Fibroblast of villous mesenchyme (primary cell): ENCODE measurements at places on chromosomes 1 and 21.

GRCh38 chr21:25573409-25574206, 33.7 kb downstream of the MRPL39 start:
- DNase-seq: peak; percentile 84

GRCh38 chr1:201905234-201905890, 16.7 kb downstream of the SHISA4 start:
- DNase-seq: no peak

GRCh38 chr1:156121457-156121856, 6.9 kb downstream of the LMNA start:
- no peak for DNase-seq

- no peak for DNase-seq
Observed at GRCh38 chr1:62424411-62424810, 12.4 kb upstream of the USP1 start.

DNA sequence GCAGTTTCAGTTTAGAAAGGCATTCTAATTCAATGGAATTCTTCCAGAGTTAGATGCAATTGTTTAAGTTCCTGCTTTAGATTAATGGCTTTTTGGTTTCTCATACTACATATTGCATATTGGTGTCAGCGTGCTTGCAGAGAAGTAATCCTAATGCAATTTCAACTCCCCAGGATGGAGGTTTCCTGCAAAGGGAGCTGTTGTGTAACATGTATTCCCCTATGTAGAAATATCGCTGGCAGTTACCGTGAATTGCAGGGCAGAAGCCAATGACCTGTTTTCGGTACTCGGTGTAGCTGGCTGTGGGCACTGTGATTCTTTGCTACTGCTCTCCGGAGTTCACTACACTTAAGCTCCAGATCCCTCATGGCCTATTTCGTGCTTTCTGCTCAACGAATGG, 256.1 kb upstream of the PTBP2 start:
- DNase-seq: no peak

DNA sequence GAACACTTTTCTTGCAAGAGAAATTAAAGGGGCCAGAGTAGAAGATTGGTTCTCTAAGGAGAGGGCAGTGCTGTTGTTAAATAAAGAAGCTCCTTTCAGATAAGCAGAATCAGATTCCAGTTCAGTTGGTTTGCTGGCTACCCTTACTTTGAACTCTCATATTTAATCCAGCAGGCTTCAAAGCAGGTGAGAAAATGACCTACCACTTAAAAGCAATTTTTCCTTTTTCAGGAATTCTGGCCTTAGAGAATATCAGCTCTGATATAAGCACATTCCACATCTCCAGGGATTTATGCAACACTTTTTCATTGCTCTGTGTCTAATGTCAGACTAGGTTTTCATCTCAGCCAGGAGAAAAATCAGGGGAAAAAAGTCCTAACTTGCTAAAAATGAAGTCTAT, 28.7 kb downstream of the WNT2B start:
- DNase-seq: no peak

DNA sequence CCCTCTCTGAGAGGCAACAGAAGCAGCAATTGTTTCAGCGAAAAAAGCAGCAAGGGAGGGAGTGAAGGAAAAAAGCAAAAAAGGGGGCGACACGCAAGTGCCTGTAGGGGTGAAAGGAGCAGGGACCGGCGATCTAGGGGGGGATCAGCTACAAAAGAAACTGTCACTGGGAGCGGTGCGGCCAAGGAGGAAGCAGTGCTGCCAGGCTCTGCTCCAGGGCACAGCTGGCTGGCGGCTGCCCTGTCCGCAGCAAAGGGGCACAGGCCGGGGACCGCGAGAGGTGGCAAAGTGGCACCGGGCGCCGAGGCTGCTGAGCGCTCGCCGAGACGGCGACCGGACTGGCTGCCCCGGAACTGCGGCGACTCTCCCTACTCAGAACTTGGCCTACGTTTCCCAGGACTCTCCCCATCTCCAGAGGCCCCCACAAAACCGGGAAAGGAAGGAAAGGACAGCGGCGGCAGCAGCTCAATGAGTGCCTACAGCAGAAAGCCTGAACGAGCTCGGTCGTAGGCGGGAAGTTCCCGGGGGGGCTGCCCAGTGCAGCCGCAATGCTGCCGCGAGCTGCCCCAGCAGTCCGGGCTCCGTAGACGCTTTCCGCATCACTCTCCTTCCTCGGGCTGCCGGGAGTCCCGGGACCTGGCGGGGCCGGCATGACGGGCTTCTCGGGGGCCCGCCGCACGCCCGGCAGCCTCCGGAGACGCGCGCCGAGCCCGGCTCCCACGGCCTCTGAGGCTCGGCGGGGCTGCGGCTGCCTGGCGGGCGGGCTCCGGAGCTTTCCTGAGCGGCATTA, 1.0 kb upstream of the CDKN2C start:
- peak; percentile 32 for DNase-seq

- peak; percentile 36 for DNase-seq
Observed at GRCh38 chr1:158186180-158186579, 5.5 kb downstream of the CD1D start.

- DNase-seq: peak; percentile 53
Observed at GRCh38 chr1:229229721-229230139, 41.2 kb upstream of the RAB4A start.

DNA sequence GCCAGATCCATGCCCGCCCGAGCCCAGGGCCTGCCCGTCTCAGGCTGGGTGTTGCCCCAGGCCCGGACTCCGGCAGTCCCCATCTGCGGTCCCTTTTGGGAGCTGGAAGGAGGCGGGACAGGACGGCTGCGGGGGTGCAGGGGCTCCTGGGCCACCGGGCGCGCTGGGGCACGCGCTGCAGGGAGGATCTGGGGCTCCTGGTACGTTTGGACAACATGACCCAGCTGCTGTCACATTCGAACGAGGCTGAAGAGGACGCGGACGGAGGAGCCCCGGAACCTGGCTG, 6.6 kb upstream of the CALML6 start:
- DNase-seq: no peak

DNA sequence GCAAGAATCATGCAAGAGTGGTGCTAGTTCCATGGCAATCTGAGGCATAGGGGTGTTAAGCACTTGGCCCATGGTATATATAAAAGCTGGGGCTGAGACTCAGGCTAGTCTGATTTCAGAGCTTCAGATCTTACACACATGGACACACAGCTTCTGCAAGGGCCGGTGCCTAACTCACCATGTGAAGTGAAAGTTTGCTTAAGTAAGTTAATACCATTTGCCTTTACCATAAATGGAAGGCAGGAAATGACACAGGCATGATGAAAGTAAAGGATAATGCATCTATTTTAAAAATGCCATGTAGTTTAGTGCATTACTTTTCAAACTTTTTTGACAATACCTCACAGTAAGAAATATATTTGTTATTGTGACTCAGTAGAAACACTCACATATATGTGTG, 122.6 kb downstream of the KCNJ6 start:
- peak; percentile 26 for DNase-seq

GRCh38 chr21:16492356-16492755, 762.6 kb downstream of the USP25 start:
- DNase-seq: no peak

DNA sequence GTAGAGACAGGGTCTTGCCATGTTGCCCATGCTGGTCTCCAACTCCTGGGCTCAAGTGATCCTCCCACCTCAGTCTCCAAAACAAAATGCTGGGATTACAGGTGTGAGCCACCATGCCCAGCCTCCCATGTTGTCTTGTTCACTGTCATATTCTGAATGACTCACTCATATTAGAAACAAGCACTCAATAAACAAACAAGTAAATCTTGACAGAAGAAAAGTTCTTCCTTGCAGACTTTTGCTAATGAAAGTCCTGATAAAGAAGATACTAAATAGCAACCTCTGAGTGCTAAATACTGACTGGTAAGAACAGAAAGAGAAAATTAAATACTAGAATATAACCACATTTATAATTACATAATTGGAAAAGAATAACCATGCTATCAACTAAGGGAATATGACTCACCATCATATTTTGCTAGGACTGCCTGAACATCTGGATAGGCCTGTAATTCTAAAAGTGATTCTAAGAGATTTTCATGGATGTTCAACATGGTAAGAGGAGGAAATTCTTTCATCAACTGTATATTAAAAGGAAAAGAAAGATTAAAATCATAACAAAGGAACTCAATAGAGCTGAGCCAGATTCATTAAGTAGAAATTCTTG, 37.3 kb downstream of the ST7L start:
- no peak for DNase-seq

- DNase-seq: no peak
Observed at GRCh38 chr1:46020010-46020409, 112.4 kb downstream of the PIK3R3 start.

DNA sequence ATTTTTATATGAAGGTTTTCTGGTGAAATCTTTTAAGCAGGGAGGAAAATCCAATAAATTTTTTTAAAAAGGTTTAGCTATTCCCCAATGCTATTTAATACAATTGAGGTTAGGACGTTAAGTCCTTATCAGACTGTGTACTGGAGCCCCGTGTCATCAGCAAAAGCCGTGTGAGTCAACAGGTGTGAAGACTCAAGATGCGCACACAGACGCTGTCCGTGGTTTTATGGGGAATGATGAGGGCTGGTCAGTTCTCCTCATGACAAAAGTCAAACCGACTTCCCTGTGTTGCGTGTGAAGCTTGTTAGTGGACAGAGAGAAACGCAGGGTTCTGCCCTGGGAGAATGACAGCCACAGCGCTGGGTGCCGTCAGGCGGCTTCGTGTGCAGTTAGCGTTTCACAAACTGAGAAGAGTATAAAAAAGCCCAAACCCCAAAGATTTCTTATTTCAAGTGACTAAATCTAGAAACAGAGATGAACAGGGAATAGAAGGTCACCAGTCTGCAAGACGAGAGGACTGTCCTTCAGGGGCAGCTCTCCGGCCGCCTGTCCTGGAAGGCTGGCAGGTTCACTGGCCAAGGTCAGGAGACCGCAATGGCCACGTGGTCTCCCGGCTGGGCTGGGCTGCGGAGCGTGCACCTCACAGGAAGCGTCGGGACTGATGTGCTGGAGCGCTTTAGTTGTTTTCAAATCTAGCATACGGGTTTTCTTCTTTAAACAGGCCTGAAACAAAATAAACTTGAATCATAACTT, 22.4 kb downstream of the PTTG1IP start:
- DNase-seq: no peak

DNA sequence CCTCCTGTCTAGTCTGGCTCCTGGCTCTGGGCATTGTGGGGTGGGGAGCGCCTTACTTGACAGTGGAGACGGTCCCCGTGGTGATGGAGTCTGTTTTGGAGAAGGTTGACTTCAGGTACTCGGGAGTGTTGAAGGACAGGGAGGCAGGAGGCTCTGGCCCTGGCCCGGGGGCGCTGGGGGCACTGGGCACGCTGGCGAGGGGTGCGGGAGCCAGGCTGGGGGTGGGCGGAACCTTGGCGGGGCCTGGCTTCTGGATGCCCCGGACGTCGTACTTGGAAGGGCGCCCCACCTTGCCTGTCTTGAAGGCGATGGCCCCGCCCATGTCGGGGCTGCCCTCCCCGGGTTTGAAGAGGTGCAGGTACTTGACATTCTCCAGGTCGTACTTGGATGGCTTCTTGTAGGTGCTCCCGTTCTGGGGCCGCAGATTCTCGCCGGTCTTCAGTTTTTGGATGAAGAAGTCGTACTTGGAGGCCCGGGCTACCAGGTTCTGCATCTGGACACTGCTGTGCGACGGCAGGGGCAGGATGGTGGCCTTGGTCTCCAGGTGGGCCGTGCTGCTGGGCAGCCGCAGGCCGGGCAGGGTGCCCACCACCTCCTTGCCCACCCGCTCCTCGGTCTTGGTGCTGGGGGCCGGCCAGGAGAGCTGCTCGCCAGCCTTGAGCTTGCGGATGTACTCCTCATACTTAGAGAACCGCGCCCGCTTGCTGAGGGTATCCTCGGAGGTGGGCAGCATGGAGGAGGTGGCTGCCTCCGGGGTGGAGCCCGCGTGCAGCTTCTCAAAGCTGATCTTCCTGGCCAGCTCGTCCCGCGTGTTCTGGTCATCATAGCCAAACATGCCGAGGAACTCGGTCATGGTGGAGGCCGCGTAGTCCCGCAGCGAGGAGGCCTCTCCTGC, 136.6 kb downstream of the CASZ1 start:
- no peak for DNase-seq

GRCh38 chr21:42527127-42527488, 13.5 kb downstream of the SLC37A1 start:
- no peak for DNase-seq

GRCh38 chr21:39714331-39714730, 30.7 kb upstream of the IGSF5 start:
- no peak for DNase-seq

- no peak for DNase-seq
Observed at GRCh38 chr21:15227919-15228318, 163.1 kb upstream of the NRIP1 start.

DNA sequence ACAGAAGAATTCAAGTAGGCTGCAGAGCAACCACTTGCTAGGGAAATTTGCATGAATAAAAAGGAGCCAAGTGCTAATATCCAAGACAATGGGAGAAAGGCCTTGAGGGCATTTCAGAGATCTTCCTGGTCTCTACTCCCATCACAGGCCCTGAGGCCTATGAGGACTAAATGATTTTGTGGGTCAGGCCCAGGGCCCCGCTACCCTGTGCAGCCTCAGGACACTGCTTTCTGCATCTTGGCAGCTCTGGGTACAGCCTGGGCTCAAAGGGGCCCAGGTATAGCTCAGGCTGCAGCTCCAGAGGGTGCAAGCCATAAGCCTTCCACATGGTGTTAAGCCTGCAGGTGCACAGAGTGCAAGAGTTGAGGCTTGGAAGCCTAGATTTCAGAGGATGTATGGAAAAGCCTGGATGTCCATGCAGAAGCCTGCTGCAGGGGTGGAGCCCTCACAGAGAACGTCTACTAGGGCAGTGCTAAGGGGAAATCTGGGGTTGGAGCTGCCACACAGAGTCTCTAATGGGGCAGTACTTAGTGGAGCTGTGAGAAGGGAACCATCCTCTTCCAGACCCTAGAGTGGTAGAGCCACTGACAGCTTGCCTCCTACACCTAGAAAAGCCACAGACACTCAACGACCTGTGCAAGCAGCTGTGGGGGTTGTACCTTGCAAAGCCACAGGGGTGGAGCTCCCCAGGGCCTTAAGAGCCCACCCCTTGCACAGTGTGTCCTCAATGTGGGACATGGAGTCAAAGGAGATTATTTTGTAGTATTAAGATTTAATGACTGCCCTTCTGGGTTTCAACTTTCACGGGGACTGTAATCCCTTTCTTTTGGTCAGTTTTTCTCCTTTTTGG, 13.7 kb upstream of the ACTRT2 start:
- DNase-seq: no peak
